ENCODE measurements at places on chromosomes 11 and 22. TPM values are rescaled to one million over a fixed set of nuclear protein-coding genes. Genes with fewer than 3 reads are reported as not detected.
A peak's percentile ranks its signal among the peaks of the same experiment; 100 is the strongest.

Gene BTG4
- not detected for total RNA-seq

- no peaks in the 10 kb centered on the region for H3K36me3 ChIP-seq
- H3K27ac ChIP-seq = no peak overlapping the region
- DNase-seq = no peak
- H3K4me3 ChIP-seq = no peak overlapping the region
- H3K27me3 ChIP-seq = no peaks in the 10 kb centered on the region
- H3K4me1 ChIP-seq = no peaks in the 10 kb centered on the region
Observed at GRCh38 chr11:134792044-134792443, 380.0 kb upstream of the B3GAT1 start.

GRCh38 chr11:75320643-75321042 is 30.8 kb downstream of the ARRB1 start:
- no peak overlapping the region for H3K4me3 ChIP-seq
- no peak overlapping the region for H3K27ac ChIP-seq
- peaks cover 74% of the 10 kb centered on the region for H3K4me1 ChIP-seq
- no peak for DNase-seq
- no peaks in the 10 kb centered on the region for H3K27me3 ChIP-seq
- peaks cover 29% of the 10 kb centered on the region for H3K36me3 ChIP-seq

- H3K36me3 ChIP-seq = no peaks in the 10 kb centered on the region
- no peak overlapping the region for H3K27ac ChIP-seq
- peak; percentile 80 for DNase-seq
- no peak overlapping the region for H3K4me3 ChIP-seq
Observed at GRCh38 chr11:96337541-96338431, 5.2 kb downstream of the MAML2 start.
